ENCODE measurements at places on chromosomes 4 and X.

DNA sequence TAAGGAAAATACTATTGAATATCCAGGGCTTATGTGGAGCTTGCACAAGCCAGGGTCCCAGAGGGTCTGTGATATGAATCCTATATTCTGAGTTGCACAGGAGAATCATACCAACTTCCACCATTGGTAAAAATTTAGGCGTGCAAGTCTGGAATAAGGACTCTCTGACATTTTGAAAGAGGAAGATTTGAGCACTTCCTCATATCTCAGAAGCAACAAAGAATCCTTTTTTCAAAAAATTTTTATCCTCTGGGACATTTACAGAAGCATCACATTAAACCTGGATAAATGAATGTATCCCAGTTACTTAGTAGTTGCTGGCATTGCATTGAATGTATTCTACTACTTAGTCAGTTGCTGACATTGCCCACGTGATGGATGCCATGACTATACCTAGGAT, 24.2 kb upstream of the CAMK2D start:
- DNase-seq, result no peak

- no peak for DNase-seq
Observed at GRCh38 chr4:138512756-138513155, 270.6 kb upstream of the SLC7A11 start.

- DNase-seq, result no peak
Observed at GRCh38 chrX:112827292-112827903, 13.2 kb downstream of the AMOT start.

- no peak for DNase-seq
Observed at GRCh38 chrX:40644821-40645358, 2.5 kb downstream of the CXorf38 start.

DNA sequence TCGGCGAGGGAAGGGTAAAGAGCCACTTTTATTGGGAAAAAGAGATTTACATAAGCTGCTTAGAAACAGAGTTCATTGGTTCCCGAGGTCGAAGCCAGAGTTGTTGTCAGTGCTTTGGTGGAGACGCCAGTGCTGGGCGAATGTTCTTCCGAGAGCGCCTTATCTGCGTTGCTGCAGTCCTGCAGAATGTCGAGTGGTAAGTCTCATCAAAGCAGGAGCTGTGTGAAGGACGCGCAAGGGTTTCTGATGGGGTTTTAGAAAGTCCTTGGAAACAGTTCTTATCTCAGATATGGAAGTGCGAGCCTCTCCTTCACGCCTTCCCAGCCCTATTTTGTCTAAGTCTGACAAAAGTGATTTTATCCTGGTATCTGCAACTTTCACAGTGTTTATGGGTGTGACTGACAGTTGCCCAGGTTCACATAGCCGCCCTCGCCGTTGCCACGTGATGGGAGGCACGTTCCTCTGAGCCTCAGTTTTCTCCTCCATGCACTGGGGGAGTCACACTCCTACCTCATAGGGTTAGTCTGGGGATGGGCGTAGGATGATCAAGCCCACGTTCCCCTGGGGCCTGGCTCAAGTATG, 47.3 kb upstream of the NSG1 start:
- DNase-seq, result no peak

- no peak for DNase-seq
Observed at GRCh38 chrX:115563633-115564162, 2.7 kb downstream of the PLS3 start.

GRCh38 chr4:83917572-83917971, 381.7 kb downstream of the GPAT3 start:
- DNase-seq, result no peak

DNA sequence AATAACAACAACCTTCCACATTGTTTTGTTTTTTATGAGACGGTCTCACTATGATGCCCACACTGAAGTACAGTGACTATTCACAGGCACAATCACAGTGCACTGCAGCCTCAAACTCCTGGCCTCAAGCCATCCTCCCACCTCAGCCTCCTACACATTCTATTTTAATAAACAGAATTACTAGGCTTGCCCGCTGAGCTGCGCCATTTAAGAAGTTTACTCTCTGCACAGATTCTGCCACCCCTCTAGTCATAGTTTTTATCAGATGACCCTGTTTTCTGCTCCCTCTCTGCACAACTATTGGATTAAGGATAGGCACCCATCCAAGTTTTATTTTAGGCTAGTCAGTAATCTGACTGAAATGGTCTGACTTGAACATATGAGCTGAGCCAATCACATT, 11.3 kb upstream of the COX18 start:
- no peak for DNase-seq

- no peak for DNase-seq
Observed at GRCh38 chrX:109533631-109534030, 3.0 kb upstream of the NXT2 start.

DNA sequence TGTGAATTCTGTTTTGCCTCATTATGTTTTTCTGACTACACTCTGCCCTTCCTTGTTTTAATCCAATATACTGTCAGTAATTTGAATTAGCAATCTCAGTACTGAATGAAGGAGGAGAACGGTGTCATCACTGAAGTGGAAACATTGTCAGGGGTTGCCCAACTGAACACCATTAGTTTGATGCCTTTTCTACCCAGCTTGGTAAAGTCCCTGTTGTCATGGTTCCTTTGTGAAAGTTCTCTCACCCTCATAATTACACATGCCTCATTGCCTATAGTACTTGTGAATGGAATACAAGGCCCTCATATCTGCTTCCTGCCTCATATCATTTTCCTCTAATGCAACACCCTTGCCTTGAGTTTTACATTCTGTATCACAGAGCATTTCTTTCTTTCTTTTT, 76.9 kb downstream of the RRAGB start:
- no peak for DNase-seq

GRCh38 chr4:146308951-146309350, 94.6 kb downstream of the REELD1 start:
- DNase-seq, result no peak

DNA sequence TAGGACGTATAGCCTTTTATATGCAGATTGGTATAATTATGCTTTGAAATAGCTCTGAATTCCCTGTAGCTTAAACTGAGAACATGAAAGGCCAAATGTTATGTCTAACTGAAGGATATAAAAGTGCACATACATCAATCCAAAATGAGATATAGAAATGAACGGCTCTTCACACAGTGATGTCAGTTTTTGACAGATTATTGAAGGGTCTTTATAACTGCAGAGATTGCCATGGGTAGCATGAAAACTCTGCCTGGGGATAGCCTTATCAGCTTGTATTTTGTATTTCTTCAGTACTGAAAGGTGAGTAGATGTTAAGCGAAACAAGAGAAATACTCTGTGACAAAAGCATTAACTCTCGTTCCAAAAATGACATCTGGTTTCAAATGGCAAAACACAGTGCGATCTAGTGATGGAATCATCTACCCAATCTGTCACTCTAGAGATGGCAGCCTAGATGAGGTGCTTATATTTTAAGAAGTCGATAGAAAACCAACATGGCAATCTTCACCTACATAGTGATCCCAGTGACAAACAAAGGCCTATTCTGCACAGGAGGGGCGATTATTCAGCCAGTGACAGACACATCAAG, 59.7 kb downstream of the PCDH10 start:
- no peak for DNase-seq

DNA sequence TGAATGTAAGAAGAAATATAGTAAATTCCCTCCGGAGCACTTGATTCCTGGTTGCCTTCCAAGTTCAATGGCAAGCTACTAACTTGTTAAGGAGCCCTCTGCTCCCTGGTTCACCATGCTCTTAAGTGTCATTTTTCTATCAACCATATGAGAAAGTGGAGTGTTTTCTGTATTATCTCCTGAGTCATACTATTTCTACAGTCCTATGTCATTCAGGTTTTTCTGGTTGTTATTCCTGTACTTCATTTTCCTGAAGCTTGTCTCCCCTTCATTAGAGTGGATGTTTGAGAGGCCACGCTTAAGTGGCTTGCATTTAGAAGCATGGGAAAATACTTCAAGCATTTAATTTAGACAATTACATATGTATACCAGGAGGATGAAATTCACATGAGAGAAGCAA, 14.7 kb upstream of the EPGN start:
- DNase-seq, result no peak

DNA sequence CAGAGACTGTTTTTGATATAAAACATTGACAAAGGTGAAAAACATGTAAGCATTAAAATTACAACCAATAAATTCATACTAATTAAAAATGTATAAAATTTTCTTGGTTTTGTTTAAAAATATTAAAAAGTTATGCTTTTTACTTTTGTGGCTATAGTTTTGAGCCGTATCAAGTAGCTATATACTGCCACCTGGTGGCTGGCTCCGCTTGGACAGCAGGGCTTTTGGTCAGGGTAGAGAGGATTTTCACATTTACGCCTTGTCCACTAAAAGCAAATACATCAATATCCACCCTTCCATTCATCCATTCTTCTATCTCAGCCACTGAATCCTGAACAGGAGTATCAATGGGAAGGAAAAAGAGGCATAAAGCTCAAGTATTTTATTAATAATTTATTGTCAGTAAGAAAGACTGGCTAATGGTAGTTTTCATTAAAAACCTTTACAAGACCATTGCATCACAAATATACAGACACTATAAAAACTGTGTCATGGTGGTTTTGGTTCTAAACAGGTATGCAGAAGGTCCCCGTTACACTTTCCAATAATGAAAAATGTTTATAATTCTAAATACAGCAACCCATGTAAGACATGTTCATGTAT, 32.1 kb upstream of the MTNR1A start:
- no peak for DNase-seq

DNA sequence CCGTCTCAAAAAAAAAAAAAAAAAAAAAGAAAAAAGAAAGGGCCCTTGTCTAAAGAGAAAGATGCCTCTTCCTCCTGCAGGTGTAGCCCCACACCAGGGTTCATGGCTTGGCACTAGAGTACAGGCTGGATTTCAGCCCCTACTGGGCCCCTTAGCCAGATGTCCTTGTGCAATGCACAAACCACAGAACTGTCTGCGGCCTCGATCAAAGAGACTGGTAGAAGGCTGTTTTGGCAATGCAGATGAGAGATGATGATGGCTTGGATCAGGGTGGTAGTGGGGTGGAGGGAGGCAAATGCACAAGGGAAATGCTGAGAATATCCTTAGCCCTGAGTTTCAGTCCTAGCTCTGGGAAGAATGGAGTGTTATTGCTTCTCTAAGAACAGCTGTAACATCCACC, 26.5 kb upstream of the TSR2 start:
- DNase-seq, result no peak

GRCh38 chr4:143699331-143700045, 987 bp downstream of the FREM3 start:
- DNase-seq, result no peak

DNA sequence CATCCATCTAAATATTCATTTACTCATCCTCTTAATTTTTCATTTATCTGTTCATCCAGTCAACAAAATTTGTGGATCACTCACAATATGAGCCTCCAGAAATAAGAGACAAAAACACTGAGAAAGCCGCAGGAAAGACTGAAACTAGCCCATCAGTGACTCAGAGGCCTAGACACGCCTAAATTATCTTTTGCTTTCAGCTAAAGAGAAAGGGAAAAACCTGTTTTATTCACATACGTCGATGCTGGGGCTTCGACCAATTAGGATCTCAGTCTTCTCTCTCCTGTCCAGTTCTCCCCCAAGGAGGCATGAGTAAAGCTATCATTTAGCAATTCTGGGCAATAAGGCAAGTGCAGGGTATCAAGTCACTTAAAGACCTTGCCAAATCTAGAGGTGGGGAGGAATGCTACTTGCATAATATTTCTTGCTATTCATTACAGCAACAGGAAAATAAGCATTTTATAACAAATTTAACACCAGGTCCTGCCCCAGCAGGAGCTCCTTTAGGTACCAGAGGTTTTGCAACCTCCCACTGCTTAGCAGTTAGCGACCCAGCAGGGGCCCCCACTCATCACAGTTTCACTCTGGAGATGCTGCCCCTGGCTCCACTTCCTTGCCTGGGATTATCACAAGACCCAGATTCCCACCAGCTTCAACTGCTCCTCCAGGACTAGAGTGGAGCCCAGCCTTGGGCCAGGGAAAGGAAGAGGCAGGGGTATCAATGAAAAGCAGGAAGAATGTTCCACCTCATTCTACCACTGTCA, 30.1 kb upstream of the TMEM154 start:
- DNase-seq, result no peak

GRCh38 chr4:123673971-123674370, 277.4 kb downstream of the SPRY1 start:
- DNase-seq, result no peak

DNA sequence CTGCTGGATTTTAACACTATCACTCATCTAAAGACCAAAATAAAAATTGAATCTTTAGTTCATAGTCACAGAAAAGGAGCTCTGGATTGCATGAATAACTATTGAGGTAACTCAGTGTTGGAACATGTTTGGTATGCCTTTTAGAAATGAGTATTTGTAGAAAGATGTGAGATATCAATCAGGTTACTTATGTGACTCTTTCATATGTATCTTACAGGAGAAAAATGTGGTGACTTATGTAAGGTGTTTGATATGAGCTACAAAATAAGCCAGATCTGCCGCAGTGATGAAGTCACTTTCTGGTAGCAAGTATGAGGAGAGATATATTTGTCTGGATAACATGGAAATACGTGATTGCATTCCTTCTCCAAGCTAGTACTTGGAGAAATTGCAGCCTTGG, 1653.3 kb upstream of the PCDH7 start:
- DNase-seq, result no peak

- DNase-seq, result no peak
Observed at GRCh38 chrX:80293354-80293753, 126.9 kb upstream of the TENT5D start.

GRCh38 chr4:140363558-140363957, 9.9 kb upstream of the SCOC start:
- DNase-seq, result no peak

GRCh38 chrX:149469406-149469805, 35.7 kb downstream of the IDS start:
- DNase-seq, result no peak

GRCh38 chr4:113921089-113921794, 58.2 kb downstream of the ARSJ start:
- DNase-seq, result no peak

DNA sequence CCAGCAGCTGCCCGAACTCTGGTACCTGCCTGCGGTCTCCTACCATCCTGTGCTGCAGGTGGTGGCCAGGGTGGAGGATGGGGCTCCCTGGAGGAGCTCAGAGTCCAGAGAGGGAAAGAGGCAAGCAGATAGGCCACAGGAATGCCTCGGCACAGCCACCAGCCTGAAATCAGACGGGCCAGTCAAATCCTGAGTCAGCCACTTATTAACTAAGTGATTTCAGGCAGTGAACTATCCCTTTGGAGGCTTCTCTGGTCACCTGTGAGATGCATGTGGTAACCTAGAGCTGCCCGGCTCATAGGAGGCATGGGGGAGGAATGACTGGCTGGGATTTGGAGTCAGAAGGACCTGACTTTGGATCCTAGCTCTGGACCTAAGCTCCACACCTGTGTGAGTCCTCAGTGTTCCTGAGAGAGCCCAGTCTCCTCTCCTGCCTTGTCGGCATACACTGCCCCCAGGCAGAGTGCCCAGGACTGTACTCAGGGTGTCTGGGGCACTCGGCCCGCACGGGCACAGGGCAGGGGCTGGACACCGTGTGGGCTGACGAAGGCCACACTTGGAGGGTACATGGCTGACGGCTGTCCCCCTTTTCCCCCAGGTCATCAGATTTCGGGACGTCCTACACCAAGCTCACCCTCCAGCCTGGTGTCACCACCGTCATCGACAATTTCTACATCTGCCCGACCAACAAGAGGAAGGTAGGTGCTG, 96.4 kb upstream of the PSAPL1 start:
- no peak for DNase-seq
